ENCODE measurements at places on chromosomes 3 and 15. TPM values are rescaled to one million over a fixed set of nuclear protein-coding genes. Genes with fewer than 3 reads are reported as not detected.

The POPDC2 gene
- total RNA-seq: 0.72 TPM

The B3GNT5 gene
- total RNA-seq: 18.8 TPM

The REC114 gene
- not detected for total RNA-seq

- DNase-seq: peak; percentile 89
Measured at GRCh38 chr3:138915503-138916498, 31.1 kb downstream of the FOXL2 start.

The ROPN1 gene
- total RNA-seq: not detected

The TRIM59 gene
- total RNA-seq: 25.8 TPM

The CLDN18 gene
- total RNA-seq: not detected

The INKA1 gene
- 0.33 TPM for total RNA-seq

The SCN5A gene
- 0.31 TPM for total RNA-seq

GRCh38 chr3:40317061-40317855, 7.8 kb downstream of the EIF1B start:
- peak; percentile 55 for DNase-seq

- no peak for DNase-seq
Measured at GRCh38 chr15:82831894-82832600, 22.6 kb downstream of the WHAMM start.

DNA sequence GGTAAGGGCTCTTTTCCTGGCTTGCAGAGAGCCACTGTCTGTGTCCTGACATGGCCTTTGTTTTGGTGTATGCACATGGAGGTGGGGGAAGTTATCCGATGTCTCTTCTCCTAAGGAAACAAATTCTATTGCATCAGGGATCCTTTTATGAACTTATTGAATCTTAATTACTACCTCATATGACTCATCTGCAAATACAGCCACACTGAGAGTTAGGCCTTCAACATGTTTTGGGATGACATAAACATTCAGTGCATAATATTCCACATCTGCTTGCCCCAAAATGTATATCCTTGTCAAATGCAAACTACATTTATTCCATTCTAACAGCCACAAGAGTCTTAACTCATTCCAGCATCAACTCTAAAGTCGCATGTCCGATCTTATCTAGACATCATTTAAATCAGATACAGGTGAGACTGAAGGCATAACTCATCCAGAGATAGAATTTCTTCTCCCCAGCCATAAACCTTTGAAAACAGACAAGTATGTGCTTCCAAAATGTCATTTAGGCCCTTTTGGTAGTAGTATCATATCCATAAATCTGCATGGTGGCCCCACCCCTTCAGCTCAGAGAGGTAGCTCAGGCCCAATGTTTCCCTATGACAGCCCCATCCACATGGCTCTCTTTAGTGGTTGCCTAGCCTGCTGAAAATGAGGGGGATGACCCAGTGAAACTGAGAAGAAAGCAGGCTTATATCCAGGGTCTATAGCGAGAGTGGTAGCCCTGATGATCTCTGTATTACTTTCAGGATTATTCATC, 289.5 kb upstream of the ALCAM start:
- no peak for DNase-seq

DNA sequence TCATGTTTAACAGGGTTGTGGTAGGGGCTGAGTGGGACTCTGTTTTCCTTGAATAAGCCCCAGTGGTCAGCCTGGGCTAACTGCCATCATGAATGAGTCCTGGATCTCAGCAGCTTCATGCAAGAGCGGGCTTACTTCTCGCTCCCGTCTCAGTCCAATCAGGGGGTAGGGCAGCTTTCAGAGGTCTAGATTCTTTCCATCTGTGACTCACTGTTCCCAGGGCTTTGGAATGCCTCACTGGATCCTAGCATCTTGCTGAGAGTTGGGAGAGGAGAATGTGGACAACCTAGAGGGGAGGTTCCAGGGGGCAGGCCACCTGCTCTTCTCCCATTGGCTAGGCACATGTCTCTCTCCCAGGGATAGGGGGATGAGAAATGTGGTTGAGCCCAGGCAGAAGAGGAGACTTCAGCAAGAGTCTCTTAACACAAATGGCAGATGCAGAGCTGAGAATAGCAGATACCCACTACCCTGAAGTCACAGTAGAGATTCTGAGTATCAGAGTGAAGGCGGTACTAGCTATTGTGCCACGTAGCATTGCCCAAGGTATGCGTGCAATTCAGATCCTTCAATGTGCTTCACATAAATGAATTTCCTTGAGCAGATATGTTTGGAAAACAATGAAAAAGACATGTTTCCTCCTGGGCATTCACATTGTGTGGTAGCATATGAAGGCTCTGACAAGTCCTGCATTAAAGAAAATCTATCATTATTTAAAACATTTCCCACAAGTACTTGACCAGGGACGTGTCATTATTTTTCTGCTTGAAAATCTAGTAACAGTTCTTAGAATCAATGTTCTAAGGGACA, 257.7 kb upstream of the PROK2 start:
- DNase-seq: no peak

The SLC30A4 gene
- 1.0 TPM for total RNA-seq

DNA sequence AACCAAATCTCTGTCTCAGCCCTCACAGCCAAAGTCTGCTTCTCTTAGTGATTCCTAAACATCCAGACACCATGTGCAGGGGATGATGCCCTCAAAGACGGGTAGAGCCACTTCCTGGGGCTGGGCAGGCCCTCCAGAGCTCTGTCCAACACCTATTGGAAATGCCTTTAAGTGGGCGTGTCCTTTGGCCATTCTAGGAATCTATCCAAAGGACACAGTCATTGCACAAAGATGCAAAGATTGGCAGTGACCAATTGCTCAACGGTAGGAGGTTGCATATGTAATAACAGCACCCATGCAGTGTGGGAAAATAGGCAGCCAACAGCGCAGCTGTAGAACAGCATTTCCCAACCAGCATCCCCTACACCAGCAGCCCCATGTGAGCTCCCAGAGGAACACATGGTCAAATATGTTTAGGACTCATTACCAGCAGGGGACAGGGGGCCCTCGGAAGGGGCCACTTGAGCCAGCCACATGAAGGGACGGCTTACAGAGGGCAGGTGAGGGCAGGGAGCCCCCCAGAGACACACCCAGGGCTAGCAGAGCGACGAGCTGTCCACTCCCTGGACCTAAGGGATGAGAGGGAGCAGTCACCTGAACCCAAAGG, 142.8 kb upstream of the IQSEC1 start:
- no peak for DNase-seq

The C3orf62 gene
- total RNA-seq: 1.7 TPM

The TGM4 gene
- total RNA-seq: not detected

Measured in activated naive CD4-positive, alpha-beta T cell treated with anti-CD3 and anti-CD28 coated beads for 36 hours (primary cell).